ENCODE measurements at places on chromosomes 6 and 20.

GRCh38 chr6:68941345-68941744, 306.3 kb downstream of the ADGRB3 start:
- DNase-seq = no peak

DNA sequence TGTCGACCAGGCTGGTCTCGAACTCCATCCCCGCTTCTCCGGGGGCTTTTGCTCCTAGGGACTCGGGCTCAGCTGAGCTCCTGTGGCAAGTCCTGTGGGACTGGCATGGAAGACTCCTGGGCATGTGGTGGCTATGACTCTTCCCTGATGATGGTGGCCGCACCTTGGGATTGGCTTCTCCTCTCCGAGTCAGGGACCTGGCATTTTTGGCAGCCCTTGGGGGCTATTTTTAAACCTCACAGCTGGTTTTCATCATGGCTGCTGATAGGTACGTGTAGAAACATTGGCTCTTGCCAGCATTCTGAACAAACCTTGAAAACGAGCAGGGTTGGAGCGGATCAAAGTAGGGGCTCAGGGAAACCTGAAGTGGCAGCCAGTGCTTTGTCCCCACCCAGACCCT, 54.1 kb downstream of the RBM38 start:
- no peak for DNase-seq

- DNase-seq = no peak
Measured at GRCh38 chr6:44254191-44255104, 2.9 kb downstream of the SLC35B2 start.

GRCh38 chr6:36703081-36703606, 5.5 kb downstream of the RAB44 start:
- DNase-seq = no peak

GRCh38 chr6:34027445-34027936, 118.4 kb downstream of the GRM4 start:
- DNase-seq = peak; percentile 31

GRCh38 chr6:157547112-157547511, 166.1 kb downstream of the ZDHHC14 start:
- no peak for DNase-seq

GRCh38 chr6:168789699-168790098, 348.7 kb downstream of the SMOC2 start:
- no peak for DNase-seq

DNA sequence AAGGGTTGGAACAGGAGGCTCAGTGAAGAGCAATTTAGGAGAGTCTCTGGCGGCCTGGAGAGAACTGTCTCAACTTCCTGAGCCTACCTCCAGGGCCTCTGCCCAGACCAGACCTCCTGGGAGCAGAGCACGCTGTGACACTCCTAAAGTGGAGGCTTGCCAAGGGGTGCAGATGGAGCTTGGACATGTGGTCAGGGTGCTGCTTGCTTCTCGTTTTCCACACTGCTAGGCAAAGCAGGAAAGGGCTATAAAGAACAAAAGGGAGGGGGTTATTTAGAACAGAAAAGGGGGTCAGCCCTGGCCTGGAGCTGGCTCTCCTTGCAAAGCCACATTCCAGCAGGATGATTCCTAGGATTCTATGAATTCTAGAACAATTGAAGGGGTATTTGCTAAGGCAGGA, 145.7 kb upstream of the GGTLC1 start:
- no peak for DNase-seq

DNA sequence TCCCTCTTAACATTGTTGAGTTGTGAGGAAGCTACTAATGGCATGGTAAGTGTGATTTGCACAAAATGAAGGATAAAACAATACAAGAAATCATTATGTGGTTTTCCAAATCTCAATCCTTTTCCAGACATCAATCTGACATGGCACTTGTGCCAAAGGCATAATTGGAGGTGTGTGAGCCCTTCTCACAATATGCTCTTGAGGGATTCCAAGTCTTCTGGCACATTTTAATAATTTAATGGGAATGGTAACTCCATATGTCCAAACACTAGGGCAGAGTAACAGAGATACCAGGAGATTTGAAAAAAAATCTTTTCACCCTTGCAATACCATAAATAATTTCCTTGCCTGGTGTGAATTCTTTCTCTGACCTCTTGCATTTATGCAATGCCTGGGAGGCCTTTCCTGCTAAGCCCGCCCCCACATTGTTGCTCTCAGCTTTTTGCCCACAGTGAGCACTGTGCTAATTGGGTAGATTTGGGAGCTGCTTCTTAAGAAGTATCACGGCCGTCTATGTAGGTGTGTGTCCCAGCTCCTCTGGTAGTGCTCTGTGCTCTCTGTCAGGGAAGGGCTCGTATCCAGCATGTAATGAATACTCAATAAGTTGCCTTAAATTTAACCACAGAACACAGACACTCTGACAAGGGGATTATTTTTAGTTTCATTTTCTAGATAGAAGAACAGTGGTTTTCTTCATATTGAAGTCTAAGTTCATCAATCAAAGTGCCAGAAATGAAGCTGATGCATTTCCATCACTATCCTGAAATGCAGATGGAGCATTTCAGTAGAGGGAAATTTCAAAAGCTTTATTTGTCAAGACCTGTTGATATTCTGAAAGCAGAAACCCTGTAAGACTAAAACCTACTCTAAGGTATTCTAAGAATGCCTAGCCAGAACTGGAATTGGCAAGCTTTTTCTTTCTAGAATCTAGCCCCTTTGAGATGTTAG, 54.4 kb upstream of the CEP85L start:
- DNase-seq = no peak

DNA sequence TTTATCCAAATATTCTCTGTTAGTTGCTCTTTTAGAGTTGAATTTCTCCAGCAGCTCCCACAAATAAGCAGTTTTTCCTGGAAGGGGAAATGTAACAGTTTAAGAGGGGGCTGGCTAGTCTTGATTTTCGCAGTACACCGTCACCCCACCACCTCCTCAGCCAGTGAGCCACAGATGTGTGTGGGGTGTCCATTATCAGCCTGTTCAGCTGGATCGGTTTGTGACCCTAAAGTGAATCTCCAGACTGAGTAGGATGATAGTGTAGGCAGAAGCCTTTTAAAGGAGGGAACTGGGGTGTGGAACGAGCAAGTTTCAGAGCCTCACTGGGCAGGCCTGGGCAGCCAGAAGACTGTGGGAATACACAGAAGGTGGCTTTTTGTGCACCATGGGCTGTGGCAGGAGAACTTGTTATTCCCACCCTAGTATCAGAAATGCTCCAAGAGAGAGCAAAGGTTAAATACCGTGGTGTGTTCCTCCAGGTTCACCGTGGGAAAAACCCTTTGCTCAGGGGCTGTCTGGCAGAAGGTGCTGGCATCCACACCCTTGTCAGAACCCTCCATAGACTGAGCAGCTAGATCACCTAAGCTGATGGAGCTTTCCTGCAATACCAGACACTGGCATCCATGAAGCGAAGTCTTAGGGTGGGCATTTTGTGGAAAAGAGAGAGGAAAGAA, 230.9 kb upstream of the MOCS1 start:
- DNase-seq = no peak

DNA sequence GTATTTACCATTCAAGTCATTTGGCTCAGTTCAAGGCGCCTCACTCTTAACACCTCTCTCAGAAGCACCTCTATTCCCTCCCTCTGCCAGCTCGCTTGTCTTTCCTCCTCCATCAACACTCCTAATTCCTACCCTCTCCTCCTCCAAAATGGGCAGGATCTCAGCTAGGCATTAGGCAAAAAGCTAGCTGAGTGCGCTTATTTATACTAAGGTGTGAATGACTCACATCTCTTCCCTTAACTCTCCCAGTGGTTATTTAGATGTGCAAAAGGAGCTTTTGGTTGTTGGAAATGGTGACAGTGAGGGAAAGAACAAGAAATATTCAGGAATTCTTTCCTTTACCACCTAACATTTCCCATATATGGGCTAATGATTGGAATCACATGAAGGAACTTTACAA, 29.1 kb downstream of the PACSIN1 start:
- no peak for DNase-seq

- DNase-seq = peak; percentile 29
Measured at GRCh38 chr20:51385646-51386530, 156.6 kb downstream of the NFATC2 start.

DNA sequence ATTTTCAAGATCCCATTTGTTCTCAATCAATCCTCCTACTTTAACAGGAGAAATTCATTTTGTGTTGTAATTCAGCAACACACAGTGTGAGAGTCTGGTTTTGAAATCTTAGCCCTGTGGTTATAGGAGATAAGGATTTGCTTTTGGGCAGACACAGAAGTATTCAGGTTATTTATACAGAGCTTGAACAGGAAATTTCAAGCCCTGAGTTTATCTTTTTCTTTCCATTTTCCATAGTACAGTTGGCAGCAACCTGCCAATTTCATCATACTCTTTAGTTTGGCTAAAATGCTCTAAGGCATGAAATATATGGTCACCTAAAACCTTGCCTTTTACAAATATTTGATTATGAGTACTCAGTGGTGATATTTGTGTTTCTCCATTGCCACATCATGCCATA, 41.4 kb downstream of the PKIB start:
- no peak for DNase-seq

GRCh38 chr20:50366270-50367103, 143.7 kb upstream of the PTPN1 start:
- DNase-seq = no peak

- no peak for DNase-seq
Measured at GRCh38 chr6:15595461-15596173, 67.2 kb downstream of the DTNBP1 start.

DNA sequence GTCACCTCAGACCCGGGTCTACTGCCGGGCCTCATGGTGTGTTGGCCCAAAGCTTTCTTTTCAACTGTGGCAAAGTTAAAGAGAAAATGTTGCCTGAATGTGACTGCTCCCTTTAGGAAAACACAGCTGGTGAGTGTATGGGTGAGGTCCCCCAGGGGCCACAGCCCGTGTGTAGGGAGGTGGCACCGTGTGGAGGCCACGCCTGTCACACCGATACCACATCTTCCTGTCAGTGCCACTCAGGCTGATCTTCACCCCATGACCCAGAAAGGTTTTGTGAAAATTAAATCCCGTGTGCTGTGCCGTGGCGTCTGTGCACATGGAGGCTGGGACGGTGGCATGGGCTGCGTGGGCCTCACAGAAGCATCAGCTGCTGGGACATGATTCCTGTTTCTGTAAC, 10.7 kb upstream of the ADRM1 start:
- DNase-seq = no peak

GRCh38 chr6:98947411-98948292, at the start of gene FBXL4:
FBXL4 (minus strand) TSS chr6:98947946; CDS start chr6:98926988, 20,958 bp downstream.
- DNase-seq = peak; percentile 87

DNA sequence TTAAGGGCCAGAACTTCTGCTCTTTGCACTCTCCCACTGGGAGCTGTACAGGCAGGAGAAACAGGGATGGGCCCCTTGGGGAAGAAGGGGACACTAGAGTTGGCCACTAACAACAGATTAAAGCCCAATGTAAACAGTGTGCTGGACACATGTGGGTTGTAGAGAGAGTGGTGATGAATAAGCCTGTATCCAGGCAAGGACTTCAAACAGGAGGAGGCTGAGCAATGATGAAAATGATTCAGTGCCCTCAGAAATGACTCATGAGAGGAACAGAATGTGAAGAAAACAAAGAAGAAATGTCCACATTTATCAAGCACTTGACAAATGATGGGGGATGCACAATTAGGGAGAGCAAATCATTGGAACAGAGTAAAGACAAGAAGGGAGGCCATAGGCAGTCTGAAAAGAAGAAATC, 242.3 kb downstream of the TBX18 start:
- no peak for DNase-seq

GRCh38 chr6:158853072-158853879, 34.1 kb upstream of the EZR start:
- DNase-seq = peak; percentile 96

All from hematopoietic multipotent progenitor cell treated with erythropoietin and hydrocortisone succinate and interleukin-3 and kit ligand, for 8 days (in vitro differentiated cells).